ENCODE measurements at places on chromosomes 16 and 17. TPM values are rescaled to one million over a fixed set of nuclear protein-coding genes. Genes with fewer than 3 reads are reported as not detected.

The CCDC40 gene
- total RNA-seq: 14.1 TPM

The TBX4 gene
- 22.3 TPM for total RNA-seq

The SLC16A6 gene
- 7.5 TPM for total RNA-seq

DNA sequence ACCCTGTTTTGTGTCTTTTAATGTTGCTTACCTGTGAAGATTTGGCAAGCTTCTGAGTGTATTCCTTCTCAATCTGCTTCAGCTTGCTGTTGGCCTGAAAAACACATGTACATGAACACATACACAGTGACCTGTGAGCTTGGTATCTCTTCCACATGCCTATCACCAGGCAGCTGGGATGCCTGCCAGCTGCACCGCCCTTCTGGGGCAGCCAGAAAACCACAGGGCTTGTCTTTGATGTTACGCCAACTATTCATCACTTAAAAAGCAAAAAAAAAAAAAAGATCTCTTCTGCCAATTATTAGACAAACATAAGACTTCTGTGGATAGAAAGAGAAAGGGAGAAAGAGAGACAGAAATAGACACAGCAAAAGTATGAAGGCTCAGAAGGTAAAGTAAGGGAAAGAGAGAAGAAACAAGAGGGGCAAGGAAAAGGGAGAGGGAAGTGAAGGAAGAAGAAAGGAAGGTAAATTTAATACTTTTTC is 189.2 kb upstream of the AXIN2 start:
- peak; percentile 80 for DNase-seq

The GPS2 gene
- total RNA-seq: 66.6 TPM

- peak; percentile 70 for DNase-seq
Observed at GRCh38 chr16:4093495-4094126, 22.6 kb downstream of the ADCY9 start.

DNA sequence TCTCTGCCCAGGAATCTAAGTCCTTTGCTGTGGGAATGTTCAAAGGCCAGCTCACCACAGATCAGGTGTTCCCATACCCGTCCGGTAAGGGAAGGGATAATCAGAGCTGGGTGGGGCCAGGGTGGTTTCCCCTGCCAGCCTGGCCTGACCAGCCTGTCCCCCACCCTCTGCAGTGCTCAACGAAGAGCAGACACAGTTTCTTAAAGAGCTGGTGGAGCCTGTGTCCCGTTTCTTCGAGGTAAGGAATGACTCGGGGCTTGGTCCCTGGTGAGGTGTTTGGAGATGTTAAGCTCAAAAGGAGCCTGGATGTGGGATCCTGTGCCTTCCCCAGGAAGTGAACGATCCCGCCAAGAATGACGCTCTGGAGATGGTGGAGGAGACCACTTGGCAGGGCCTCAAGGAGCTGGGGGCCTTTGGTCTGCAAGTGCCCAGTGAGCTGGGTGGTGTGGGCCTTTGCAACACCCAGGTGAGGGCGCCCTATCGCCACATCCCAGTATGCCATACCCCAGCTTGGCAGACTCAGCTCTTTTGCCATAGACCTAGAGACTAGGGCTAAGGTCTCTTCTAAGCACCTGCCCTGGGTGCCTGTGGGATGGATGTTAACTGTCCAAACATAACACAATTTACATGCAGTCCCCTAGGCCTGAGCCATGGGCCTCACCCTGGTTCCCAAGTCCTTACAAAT is 997 bp downstream of the ACADVL start:
- peak; percentile 76 for DNase-seq

GRCh38 chr16:49017501-49017900 is 264.1 kb downstream of the CBLN1 start:
- DNase-seq: no peak

- no peak for DNase-seq
Observed at GRCh38 chr16:1707193-1707790, 1.3 kb downstream of the MAPK8IP3 start.

- DNase-seq: no peak
Observed at GRCh38 chr17:27577121-27577761, 53.7 kb upstream of the LGALS9 start.

DNA sequence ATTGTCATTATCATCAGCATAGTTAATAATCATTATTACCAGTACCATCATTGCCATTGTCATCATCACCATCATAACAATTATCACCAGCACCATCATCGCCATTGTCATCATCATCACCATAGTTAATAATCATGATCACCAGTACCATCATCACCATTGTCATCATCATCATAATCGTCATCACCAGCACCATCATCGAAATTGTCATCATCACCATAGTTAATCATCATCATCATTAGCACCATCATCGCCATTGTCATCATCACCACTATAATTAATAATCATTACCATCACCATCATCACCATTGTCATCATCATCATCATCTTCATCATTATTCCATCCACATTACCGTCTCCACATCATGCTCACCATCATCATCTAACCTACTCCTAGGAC is 13.5 kb downstream of the PDILT start:
- no peak for DNase-seq

GRCh38 chr16:82808036-82808435 is 181.3 kb downstream of the CDH13 start:
- no peak for DNase-seq

The KCNH4 gene
- total RNA-seq: 0.09 TPM

GRCh38 chr17:37301288-37301687 is 74.5 kb upstream of the C17orf78 start:
- no peak for DNase-seq

GRCh38 chr17:80855948-80856862 is 135.4 kb upstream of the CHMP6 start:
- DNase-seq: no peak

DNA sequence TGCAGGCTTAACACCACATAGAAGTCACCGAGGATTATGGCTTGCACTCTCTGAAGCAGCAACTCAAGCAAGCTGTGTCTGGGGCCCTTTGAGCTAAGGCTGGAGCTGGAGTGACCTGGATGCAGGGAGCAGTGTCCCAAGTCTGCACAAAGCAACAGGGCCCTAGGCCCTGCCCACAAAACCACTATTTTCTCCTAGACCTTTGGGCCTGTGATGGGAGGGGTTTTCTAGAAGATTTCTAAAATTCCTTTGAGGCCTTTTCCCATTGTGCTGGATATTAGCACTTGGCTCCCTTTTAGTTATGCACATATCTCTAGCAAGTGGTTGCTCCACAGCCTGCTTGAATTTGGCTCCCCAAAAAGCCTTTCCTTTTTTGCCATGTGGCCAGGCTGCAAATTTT is 44.5 kb downstream of the KCNJ16 start:
- DNase-seq: no peak

GRCh38 chr16:84553873-84554399 is 49.5 kb upstream of the MEAK7 start:
- peak; percentile 9 for DNase-seq

GRCh38 chr17:8001976-8002720 is at the start of gene GUCY2D:
TSS of gene GUCY2D (plus strand) at chr17:8002615. CDS start at chr17:8003048, 433 bp downstream.
- no peak for DNase-seq

- no peak for DNase-seq
Observed at GRCh38 chr16:4152267-4152666, 36.0 kb upstream of the ADCY9 start.

- DNase-seq: no peak
Observed at GRCh38 chr16:82404586-82405315, 222.0 kb upstream of the CDH13 start.

The CRHR1 gene
- not detected for total RNA-seq

The P2RX1 gene
- 8.7 TPM for total RNA-seq

- no peak for DNase-seq
Observed at GRCh38 chr16:57592591-57593003, 35.8 kb upstream of the ADGRG1 start.

DNA sequence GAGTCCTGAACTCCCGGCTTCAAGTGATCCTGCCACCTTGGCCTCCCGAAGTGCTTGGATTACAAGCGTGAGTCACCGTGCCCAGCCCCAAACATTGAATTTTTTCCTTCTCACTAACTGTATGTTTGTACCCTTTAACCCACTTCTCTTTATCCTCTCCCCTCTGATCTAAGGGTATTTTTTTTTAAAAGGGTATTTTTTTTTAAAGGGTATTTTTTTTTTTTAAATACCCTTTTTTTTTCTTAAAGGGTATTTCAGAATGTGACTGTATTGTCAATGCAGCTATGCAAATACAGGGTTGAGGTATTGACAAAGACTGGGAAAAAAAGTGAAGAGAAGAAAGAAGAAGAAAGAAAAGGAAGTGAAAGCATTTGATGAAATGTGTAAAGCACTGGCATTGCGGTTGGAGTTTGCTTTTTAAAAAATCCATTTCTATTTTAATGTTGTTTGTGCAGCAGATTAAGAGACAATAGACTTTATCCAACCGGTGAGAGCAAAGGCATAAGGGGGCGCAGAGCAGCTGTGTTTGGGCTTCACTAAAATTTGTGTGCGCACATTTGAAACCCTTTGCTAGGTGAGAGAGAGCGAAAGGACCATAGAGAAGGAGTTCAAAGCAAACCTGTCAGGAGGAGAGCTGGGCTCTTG is 42.4 kb downstream of the SYT17 start:
- no peak for DNase-seq

DNA sequence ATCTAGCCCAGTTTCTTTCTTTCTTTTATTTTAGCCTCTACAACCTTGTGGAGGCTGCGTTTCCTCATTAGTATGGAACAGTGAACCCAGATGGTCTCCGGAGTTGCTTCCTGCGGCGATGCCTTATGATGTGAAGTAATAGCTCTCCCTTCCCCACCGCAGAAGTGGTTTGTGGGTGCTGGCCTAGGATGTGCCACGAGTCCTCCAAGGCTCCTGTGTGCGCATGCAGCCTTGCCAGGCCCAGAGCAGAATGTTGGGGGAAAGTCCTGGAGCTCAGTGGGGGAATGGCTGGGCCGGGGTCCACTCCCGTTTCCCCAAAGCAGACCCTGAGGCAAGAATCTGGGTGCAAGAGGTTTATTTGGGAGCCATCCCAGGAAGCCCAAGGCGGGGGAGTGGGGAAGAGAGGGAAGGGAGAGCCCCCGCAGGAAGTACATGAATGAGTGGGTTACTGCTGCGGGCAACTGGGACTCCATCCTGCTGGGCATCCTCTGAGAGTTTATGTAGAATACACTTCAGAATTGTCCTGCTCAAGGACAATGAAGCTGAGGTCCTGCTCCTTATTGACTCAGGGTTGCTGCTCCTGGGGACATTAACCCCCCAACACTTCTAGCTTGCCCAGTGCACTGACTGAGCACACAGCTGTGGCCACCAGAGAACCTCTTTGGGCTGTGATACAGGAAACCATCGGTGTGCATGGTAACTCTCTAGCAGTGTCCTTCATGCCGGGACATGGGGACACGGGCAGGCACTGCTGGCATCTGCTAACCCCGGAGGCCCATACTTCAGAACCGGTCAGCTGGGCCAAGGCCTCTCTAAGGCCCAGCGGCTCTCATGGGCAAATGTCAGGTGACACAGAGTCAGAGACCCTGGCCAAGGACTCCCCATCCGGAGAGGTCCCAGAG is 3.7 kb upstream of the HCRT start:
- no peak for DNase-seq

- DNase-seq: peak; percentile 89
Observed at GRCh38 chr17:43021741-43022512, at the start of gene VAT1. TSS of gene VAT1 (minus strand) at chr17:43022385. CDS start at chr17:43022322, 63 bp downstream.

- peak; percentile 67 for DNase-seq
Observed at GRCh38 chr16:4393240-4393600, 21.6 kb downstream of the VASN start.

The DNAAF8 gene
- total RNA-seq: 3.4 TPM

The KRTAP3-1 gene
- not detected for total RNA-seq

- no peak for DNase-seq
Observed at GRCh38 chr17:60091908-60092331, 13.2 kb upstream of the HEATR6 start.

DNA sequence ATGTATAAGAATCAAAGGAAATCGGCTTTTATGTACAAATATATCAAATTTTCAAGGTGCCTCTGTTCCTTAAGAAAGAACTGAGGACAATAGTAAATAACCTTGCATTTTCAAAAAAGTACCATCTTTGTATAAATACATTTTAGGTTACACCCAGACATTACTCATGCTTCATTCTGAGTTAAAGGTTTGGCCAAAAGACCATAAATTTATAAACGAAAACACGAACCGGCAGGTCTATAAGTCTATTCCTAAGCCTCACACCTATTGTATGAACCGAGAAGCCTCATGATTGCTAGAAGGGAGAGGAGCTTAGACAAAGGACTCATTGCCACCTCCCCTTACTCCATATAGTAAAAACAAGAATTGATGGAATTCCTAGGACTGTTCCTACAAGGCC is 94.6 kb upstream of the PSMD7 start:
- no peak for DNase-seq

The HCRT gene
- not detected for total RNA-seq

- DNase-seq: no peak
Observed at GRCh38 chr16:13997933-13998332, 73.2 kb upstream of the MRTFB start.

DNA sequence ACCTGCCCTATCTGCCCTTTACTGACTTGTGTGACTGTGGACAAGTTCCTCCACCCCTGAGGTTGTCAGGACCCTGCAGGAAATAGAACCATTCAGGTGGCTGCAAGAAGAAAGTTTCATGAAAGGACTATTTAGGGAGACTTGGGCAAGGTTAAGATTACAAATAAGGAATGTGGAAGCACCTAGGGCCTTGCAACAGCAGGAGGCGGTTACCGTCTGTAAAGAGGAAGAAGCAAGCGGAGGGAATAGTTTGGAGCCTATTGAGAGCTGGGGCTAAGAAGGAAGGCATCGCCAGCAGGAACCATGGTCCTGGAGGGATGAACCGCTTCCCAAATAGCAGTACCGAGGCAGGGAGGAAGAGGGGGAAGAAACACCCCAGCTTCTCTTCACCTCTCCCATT is 132.4 kb downstream of the PRKCB start:
- no peak for DNase-seq

- DNase-seq: no peak
Observed at GRCh38 chr16:27374221-27374803, 27.7 kb upstream of the IL21R start.

DNA sequence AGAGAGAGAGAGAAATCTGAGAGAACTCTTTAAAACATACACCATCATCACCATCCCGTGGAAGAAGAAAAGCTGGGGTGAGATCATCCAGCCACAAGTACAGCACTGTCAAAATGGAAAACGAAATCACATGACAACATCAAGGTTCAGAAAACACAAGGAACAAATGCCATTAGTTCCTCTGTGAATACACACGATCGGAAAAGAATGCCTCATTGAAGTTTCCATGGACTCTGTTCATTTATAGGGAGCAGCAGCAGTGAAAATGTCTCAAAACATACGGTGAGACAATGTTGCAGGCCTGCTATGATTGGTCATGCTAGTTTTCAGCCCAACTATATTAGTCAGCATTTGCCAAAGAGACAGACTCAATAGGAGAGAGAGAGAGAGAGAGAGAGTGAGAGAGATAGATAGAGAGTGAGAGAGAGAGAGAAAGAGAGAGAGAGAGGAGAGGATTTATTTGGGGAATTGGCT is 4.4 kb downstream of the CFAP97D1 start:
- no peak for DNase-seq

The CCL5 gene
- total RNA-seq: 18.2 TPM

Measured in lower lobe of right lung (tissue), 2 donors.